Activated CD4-positive, alpha-beta T cell treated with anti-CD3 and anti-CD28 coated beads for 24 hours (primary cell): ENCODE measurements at places on chromosomes 3 and 15.

GRCh38 chr3:63343674-63344073, 65.6 kb downstream of the SYNPR start:
- DNase-seq = peak; percentile 5

- no peak for DNase-seq
Observed at GRCh38 chr3:158842976-158843375, 41.1 kb downstream of the MFSD1 start.

DNA sequence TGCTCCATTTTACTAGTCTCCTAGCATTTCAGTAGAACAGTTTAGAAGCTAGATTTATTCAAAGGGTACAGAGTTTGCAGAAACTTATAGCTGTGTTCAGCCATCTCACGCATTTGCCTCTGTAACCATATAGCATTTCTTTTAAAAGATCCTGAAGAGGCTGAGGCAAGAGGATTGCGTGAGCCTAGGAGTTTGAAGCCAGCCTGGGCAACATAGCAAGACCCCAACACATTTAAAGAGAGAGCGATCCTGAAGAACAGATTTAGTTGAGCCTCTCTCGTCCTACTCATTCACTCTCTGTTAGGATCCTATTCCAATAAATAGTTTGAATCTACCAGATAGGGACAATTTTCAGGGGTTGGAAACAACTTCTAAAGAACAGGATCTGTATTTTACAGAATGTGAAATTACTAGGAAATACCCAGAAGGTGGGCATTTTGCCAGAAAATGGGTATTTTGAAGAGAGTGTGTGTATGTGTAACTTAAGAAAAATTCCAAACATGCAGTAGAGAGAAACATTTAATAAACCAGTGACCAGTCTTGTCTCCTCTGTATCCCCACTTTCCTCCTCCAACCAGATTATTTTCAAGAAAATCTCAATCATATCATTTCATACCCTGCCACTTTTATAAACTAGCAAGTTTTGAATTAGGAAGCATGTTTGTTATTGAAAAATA, 4.5 kb downstream of the EIF3J start:
- no peak for DNase-seq

DNA sequence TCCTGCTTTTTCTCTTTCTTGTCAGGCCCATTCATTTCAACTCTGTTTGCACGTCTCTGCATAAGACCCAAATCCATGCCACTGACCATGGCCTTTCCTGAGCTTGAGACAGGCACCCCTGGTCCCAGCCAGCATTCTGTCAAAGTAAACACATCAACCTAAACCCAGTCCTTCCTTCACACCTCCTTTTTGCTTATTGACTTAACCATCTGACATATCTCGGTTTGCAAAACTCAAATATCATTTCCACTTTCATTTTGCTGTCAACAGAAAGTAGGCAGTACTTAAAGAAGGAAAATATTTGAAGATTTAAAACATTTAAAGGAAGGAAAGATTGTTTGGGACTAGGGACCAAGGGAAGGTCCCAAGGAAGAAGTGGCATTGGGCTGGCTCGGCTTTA, 48.2 kb upstream of the KBTBD8 start:
- no peak for DNase-seq

GRCh38 chr3:192737506-192737905, 10.2 kb upstream of the FGF12 start:
- no peak for DNase-seq

DNA sequence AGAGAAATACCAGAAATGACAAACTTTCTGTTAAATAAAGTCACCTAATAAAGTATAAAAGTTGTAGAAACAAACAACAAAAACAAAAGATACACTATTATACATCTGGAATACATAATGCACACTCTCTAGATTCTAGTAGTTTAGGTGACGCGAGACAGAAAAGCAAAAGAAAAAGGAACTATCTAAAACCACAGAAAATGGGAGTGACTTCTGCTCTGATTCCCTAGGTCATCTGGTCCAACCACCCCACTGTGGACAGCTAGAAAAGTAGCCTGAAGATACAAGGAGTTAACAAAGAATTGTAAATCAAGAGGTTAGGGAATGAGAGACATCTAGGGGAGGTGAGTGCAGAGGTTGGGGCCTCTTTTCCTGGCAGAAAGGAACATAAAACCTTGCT, 39.1 kb downstream of the DHX36 start:
- DNase-seq = no peak

- DNase-seq = no peak
Observed at GRCh38 chr3:188775412-188775811, 396.4 kb upstream of the TPRG1 start.

DNA sequence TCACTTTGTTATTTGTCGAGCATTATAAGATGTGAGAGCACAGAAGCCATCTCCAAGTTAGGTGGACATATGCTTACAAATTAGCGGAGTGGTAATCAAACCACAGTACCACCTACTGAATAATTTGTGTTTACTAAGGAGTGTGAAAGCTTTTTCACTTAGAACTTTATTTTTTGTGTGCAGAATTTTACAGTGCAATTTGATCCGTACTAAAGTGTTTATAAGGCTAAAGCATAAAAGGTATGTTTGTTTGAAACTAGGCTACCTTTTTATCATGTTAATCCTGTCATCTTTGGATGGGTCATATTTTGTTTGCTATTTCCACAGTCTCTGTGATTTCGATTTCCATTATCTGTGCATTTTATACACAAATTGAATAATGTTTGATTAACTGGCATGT, 37.5 kb downstream of the MAP2K5 start:
- DNase-seq = no peak

GRCh38 chr15:38253351-38253781, 730 bp downstream of the SPRED1 start:
- DNase-seq = no peak

- no peak for DNase-seq
Observed at GRCh38 chr3:116140100-116140689, 305.1 kb downstream of the LSAMP start.
